ENCODE measurements at places on chromosomes 1 and 21. TPM values are rescaled to one million over a fixed set of nuclear protein-coding genes. Genes with fewer than 3 reads are reported as not detected.

The LCA5L gene
- 2.9 TPM for total RNA-seq

The NBPF14 gene
- total RNA-seq = 68.4 TPM

The MTOR gene
- 26.5 TPM for total RNA-seq

The IFFO2 gene
- 6.8 TPM for total RNA-seq

The ETV3L gene
- total RNA-seq = not detected

The RAB42 gene
- total RNA-seq = 5.0 TPM

The CFHR5 gene
- not detected for total RNA-seq
